Frontal cortex (tissue), 4 donors: ENCODE measurements at places on chromosomes 3 and 15.

- DNase-seq, result no peak
Observed at GRCh38 chr3:128190501-128190900, 37.2 kb downstream of the EEFSEC start.

DNA sequence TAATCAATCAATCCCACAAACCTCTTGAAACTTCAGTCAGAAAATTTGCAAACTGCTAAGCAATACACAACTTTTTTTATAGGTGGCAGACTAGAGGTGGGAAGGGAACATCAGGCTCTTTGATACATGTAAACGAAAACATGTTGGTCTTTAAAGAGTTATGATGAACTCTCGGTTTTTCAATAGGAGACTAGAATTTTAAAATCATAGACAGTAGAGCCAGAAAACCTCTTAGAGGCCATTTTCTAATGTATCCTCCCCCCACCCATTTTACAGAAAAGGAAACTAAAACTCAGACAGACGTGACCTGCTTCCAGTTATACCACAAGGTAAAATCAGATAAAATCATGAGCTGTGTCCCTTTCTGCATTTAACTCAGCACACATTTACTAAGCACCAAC lies 179.1 kb upstream of the LPP start:
- DNase-seq, result no peak

- DNase-seq, result no peak
Observed at GRCh38 chr3:170055209-170055608, 17.4 kb downstream of the GPR160 start.

- DNase-seq, result no peak
Observed at GRCh38 chr15:76431971-76432370, 95.4 kb downstream of the ISL2 start.
